Activated CD8-positive, alpha-beta memory T cell treated with anti-CD3 and anti-CD28 coated beads for 1 hour (primary cell): ENCODE measurements at places on chromosomes 7 and 10.

DNA sequence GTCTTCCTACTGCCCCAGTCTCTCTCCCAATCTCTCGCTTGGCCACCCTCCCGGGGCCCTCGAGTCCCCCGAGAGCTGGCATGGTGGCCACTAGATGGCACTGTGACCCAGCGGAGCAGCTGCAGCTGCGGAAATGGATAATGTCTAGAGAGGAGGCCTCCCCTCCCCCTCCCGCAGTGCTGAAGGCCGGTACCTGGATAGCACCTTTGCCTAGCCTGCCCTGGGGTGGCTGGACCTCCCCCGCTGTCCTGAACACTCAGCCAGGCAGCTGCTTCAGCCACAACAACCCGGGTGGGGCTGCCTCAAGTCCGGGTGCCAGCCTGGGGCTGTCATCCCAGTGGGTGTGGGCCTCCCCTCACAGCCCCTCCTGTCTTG is 65.2 kb downstream of the GOLGA7B start:
- peak; percentile 61 for DNase-seq

- DNase-seq = no peak
Observed at GRCh38 chr7:74240482-74240881, 13.7 kb downstream of the RFC2 start.

DNA sequence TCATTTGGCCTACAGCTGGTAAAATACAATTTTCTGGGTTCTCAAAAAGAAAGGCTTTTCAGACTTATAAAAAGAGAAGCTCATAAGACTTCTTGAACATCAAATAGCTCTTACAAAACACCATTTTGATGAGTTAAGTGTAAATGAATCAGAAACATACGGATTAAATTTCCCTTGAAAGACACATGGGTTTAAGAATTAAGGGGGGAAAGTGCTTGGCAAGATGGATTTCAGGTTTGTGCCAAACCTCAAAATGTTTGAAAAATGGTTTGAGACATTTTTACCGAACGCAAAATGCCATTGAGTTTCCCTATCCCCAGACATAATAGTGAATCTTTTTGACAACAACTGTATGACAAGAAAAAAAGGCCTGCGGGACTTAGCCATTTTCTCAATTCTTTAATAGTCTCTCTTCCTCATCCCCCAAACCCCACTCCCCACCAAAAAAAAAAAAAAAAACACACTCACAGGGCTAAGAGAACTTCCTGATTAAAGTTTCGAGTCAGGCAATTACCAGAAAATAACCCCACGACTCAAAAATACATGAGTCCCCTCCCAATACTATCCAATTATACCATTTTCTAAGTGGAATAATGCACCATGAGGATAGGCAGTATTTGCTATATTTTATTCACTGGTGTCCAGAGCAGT is 260.1 kb downstream of the TRIL start:
- no peak for DNase-seq

DNA sequence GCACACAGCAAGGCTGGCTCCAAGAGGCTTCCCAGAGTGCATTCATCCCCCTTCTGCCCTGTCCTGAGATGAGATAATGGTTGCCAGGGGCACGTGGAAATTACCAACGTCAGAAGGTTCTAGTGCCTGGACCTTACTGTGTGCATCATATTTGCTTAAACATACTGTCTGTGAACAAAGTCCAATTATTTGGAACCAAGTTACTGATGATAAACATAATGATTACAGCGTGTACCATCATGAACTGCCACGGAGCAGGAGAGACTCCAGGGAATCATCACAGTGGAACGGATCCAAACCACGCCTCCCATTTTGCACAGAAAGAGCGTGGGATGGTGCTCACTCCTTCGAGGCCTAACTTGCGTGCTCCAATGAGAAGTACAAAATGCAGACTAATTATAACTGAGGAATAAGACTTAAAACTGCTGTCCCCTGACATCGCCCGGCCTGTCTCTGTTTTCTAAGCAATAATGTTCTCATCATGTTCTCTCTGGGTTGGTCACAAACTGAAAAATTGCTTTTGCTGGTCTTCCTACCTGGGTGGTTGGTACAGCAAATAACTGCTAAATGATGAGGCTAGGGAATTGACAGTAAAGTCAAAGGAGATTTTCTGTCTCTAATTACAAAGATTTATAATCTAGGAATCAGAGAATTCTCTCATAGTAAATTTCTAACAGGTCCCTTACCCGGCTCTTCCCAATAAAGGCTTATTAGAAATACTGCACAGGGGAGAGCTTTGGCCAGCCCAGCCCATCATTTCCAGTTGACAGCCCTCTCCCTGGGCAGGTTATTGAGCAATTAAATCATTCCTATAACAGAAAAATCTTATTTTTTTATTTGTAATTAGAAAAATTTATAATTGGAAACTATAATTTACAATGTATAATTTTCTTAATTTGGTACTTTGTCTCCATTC is 182.2 kb downstream of the CAMK1D start:
- DNase-seq = no peak

DNA sequence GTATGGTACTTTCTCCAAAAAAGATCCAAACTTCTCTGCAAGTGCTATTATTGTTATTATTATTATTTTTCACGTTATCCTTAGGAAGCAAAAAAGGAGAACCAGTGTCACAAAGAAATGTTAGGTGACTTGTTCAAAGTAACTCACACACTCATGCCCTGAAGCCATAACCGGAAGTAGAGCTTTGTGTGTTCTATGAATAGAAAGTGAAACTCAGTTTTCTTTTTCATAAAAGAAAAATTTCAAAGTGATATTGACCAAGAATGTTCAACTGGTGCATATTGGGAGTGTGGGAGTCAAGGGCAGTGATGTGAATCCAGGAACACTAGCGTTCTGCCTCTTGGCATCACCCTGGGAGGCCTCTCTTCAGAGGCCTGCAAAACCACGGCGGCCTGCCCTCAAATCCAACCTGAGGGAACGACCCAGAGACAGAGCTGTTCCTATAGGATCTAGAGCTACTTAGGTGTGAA is 106.1 kb downstream of the PRKCQ start:
- DNase-seq = no peak
